Activated T-cell treated with anti-CD3 and anti-CD28 coated beads, Interleukin-2, amount 50 U/mL, for 4 hours (primary cell): ENCODE measurements at places on chromosomes 2 and 18.

GRCh38 chr2:8740136-8740535 lies 58.3 kb downstream of the ID2 start:
- no peak for DNase-seq

DNA sequence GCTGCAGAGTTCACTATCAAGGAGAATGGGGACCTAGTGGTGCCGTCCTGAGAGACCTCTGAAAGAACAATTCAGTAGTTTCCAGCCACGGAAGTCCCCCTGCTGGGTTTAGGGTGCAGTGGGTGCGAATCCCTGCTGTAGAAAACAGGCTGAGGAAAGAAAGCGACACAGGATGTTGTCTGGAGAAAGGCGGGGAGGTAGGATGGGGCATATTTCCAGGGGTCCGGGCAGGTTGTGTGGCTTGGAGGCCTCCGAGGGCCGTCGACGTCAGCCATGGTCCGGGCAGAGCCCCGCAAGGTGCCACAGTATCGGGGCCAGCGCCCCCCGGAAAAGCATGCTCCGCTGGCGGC lies 807 bp upstream of the CREB1 start:
- DNase-seq: peak; percentile 52

GRCh38 chr2:241777686-241778627 lies 1.3 kb downstream of the GAL3ST2 start:
- DNase-seq: no peak

DNA sequence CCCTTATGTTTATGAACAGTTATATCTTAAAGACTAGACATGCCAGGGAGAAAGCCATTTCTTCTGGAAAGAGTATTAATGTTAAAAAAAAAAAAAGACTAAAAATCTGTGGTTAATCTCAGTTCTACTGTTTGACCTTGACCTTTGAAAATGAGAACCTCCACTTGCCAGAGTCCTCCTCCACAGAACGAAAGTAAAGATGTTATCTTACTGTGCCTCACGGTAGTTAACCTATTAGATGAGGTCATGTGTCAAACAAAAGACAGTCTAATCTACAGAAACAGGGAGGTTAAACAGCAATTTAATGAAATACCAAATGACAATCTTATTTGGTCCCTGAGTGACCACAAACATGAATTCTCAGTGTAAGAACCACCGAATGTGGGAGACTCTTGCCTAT lies 51.2 kb downstream of the SLC14A2 start:
- no peak for DNase-seq
